Skeletal muscle cell (primary cell): ENCODE measurements at places on chromosomes 11 and 22.

DNA sequence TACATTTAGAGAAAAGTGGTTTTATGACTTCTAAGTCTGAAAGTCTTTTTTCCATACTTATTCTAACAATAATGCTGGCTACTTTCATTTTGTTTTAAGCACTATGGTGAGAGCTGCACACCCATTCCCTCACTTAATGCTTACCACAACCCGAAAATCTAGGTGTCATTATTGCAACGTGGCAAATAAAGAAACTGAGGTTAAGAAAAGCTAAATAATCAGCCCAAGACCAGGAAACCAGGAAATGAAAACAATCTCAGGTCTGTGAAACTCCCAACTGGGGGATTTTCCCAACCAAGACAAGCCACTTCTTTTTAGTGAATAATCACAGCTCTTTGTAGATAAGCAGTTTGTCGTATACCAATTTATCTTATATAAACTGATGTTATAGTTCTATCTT lies 126.3 kb downstream of the SLC1A2 start:
- no peak for DNase-seq

DNA sequence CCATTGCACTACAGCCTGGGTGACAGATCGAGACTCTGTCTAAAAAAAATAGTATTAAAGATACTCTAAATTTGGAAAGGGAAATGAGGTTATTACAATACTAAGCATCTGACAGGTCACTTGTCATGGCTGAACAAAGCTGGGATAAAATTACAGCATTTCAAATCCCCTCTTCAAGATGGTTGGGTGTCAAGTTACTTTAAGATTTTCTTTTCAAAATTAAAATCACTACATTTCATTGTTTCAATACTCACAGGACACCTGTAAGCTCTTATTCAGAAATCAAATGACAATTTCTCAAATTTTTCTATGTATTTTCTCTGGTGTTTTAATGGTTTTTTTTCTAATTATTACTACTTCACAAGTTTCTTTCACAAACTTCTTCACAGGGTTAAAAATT lies 5.7 kb downstream of the TAF1D start:
- no peak for DNase-seq

GRCh38 chr11:58485961-58486360 lies 21.9 kb downstream of the OR5B21 start:
- DNase-seq: no peak

- DNase-seq: peak; percentile 53
These were observed 154.6 kb downstream of the MAML2 start for GRCh38 chr11:96188243-96189006.

DNA sequence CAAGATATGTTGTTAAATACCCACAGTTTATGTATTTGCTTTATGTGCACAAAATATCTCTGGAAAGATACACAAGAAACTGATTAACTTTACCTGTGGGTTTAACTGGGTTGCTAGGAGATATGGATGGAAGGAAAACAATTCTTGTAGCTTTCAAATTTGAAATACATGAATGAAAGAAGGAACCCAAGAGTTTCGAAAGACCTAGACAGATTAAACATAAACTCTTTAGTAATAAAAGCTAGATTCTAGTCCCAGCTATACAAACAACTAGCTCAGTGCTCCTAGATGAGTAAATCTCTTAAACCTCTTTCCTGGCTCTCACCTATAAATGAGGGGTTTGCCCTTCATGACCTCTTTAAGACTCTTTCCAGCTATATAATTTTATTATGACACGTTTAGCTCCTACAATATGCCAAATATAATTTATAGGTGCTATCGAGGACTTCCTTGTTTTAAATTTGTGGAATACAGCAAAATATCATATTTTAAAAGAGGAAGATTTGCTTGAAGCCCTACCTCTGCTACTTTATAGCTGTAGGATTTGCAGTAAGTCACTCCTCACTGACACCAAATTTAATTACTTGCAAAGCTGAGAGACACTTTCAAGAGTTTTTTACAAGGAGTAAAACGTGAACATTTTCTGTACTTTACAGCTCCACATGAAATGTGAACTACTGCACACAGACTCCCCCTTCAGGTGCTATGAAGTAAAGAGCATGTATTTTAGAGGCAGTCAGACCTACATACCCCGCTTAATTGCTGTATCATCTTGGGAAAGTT lies 50.7 kb downstream of the RRAS2 start:
- DNase-seq: no peak

DNA sequence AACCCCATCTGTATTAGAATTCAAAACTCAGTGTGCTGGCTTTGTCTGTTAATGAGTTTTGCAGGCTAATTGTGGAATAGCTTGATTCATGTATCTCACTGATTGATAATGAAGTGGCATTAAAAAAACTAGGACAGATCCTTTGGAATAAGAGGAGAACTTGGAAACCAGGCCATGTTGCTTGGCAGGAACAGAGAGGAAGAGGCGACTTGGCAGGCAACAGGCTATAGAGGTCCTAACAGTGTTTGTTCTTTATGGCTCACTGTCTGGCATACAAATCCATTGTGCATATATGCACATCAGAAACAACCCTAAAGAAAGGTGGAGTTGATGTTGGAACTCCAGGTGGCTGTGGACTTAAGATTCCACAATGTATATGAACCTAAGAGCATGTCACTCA lies 17.4 kb upstream of the OR9I1 start:
- DNase-seq: no peak

GRCh38 chr11:125110506-125110905 lies 920 bp downstream of the TMEM218 start:
- no peak for DNase-seq

GRCh38 chr22:43860831-43861230 lies 1.5 kb downstream of the SULT4A1 start:
- no peak for DNase-seq

DNA sequence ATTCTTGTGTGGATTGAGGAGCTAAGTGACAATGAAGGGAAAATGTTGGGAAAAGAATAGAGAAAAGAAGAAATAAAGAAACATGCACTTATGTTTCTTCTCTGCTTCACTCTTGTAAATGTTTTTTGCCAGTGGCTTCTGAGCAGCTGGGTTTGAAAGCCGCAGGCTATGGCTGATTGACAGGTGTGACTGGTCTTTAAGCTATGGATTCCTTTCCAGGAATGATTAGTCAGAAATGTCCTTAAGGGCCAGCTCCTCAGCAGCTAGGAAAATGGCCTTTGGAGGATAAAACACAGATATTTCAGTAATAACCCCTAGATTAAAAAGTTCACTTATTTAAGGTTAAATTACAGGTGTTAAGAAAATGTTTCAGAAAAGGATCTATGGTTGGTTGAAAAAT lies 6.5 kb upstream of the USP28 start:
- no peak for DNase-seq

DNA sequence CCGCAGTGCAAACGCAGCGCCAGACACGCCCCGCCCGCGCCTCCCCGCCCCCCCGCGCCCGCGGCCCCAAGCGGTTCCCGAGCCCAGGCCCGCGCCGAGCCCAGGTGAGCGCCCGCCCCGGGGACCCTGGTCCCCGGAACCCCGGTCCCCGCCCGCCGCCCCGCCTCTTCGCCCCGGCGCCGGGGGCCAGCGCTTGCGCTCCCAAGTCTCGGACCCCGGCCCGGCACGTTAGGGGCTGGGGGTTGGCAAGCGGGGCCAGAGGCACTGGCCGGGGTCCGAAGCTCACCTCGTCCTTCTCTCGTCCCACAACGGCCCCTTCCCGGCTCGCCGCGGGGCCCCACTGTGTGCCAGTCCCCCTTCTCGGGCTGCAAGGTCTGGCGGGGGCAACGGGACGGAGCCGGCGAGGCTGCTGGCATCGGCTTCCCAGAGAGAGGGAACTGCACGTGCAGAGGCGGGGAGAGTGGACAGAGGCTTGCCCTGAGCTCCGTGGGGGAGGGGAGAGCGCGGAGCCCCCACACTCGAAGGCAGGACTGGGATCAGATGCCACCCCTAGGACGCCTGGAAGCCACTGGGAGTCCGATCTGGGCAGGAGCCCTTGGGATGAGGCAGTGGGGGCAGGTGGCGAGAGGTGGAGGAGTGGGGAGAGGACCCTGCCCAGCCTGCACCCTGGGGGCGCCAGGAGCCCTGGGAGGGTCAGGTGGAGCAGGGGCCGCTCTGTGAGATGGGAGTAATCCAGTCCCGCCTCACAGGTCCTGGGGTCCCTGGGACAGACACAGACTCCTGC lies 1.8 kb upstream of the AIFM3 start:
- DNase-seq: no peak

DNA sequence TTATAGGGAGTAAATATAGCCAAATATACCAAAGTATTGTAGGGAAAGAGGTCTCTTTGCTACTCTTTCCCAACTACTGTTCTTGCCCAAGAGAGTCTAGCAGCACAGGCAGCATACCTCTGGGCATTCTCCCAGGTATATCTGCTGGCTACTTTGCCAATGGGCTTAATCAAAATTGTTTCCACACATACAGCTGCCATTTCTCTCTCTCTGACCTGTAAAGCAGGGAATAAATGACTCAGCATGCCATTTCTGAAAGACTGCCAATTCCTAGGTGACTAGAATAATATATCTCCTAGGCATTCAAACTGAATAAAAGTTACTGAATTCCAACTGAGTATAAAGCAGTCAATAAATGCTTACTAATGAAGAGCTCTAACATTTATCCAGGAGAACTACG lies 44.6 kb downstream of the RDX start:
- DNase-seq: peak; percentile 42

GRCh38 chr11:78230161-78230877 lies 41.6 kb downstream of the USP35 start:
- DNase-seq: no peak

DNA sequence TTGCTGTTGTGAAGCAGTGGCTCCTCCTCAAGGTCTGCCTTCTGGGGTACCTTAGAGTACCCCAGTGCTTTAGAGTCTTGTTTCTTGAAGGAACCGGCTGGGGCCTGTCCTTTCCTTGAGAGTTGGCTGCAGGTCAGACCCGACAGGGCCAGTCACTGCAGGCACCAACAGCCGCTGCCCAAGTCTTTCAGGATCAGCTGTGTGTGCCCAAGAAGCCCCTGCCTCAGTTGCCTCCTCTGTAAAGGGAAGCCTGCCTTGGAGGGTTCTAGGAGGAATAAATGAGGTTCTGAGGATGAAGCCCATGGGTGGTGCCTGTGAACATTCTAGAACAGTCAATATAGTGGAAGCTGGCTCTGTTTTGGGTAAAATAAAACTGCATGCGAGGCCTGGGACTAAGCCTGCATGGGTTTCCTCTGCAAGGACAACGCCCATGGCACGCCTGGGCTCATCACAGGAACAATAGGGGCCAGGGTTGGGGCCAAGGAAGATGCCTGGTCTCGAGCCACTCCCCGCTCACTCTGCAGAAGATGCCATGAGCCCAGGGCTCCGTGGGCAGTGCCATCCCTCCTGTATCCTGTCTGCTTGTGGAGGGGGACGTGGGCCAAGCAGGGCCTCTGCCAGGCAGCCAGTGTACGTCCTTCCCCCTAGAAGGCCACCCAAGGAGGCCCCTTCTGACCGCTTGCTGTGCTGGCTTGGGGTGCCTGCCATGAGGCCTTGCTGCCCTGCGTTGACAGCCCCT lies 81.6 kb downstream of the MED15 start:
- DNase-seq: no peak

DNA sequence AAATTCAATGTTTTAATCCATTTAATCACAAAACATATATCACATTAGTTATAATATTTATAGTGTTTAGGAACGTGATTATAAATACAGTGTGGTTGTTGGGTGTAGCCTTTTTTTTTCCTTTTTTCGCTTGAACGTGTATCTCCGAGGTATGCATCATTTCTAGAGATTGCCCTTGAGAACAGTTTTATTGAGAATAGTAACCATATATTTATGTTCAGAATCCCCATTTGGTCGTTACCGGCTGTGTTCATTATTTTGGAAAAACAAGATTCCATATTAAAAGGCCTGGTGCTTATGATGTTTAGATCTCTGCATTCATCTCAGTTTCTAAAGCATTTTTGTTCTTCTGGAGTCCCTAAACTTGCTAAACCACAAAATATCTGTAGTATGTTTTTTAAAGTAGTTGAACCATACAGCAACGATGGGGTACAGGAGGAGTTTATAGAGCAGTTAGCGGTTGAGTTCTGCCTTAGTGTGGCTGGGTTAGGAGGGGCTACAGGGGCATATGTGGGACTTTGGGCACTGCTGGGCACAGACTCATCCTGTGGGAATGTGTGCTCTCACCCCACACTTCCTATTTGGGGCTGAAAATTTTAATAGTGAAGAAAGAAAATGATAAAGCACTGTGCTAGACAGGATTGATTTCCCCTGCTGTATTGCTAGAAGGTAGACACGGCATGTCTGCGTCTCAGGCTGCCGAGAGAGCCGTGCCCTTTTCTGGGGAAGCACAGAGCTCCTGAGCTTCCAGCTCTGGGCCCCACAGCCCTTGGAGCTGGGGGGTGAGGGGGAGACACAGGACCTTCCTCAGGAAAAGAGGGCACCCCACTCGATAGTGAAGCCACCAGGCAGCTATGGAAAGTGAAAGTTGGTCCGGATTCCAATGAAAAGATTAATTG lies 81.5 kb upstream of the PPARA start:
- no peak for DNase-seq

DNA sequence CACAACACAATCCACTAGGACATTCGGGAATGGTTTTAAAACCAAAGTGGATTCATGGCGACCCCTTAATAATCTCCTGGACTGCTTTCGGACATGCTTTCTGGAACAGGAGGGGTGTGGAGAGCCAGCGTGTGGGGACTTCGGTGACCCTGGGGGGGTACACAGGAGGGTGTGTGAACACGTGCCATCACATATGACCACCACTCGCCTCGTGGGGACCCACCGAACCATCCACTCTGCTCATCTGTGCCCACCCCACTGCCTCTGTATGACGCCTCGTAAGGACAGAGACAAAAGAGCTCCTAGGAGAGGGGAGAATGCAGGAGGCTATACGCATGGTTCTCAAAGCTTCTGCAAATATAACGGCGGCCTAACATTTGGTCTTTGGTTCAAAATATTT lies 8.9 kb downstream of the LTO1 start:
- DNase-seq: no peak

- no peak for DNase-seq
These were observed 93.2 kb upstream of the APOA1 start for GRCh38 chr11:116930586-116930985.
